ENCODE measurements at places on chromosomes 5 and 9.

- DNase-seq, result no peak
These were observed 74.1 kb upstream of the FSD1L start for GRCh38 chr9:105373723-105374122.

DNA sequence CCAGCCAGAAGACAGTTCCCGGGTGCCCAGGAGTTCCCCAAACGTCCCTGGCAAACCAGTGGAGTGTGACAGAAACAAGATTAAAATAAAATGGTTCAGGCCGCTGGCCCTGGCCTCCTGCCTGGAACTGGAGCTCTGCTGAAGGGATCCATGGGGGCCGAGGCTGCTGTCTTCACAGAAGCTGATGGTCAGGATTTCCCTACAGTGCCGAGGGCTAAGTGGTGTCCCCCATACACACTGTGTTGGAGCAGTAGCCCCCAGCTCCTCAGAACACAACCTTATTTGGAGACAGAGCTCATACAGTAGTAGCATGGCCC is 55.9 kb downstream of the MRPL36 start:
- no peak for DNase-seq

- peak; percentile 61 for DNase-seq
These were observed 196.8 kb upstream of the TRIM32 start for GRCh38 chr9:116490321-116490720.

GRCh38 chr9:76692458-76693129 is 71.6 kb upstream of the PCA3 start:
- DNase-seq, result no peak

DNA sequence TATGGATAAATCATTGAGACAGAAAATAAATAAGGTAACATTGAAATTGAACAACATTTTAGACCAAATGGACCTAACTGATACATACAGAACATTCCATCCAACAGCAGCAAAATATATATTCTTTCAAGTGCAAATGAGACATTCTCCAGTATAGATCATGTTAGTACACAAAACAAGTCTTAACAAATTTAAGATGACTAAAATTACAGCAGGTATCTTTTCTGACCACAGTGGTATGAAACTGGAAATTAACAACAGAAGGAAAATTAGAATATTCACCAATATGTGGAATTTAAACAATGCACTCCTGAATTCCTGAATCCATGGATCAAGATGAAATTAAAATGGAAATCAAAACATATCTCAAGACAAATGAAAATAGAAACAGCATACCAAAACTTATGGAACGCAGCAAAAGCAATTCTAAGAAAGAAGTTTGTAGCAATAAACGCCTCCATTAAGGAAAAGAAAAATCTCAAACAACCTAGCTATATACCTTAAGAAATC is 115.6 kb downstream of the ADAMTS12 start:
- peak; percentile 11 for DNase-seq

DNA sequence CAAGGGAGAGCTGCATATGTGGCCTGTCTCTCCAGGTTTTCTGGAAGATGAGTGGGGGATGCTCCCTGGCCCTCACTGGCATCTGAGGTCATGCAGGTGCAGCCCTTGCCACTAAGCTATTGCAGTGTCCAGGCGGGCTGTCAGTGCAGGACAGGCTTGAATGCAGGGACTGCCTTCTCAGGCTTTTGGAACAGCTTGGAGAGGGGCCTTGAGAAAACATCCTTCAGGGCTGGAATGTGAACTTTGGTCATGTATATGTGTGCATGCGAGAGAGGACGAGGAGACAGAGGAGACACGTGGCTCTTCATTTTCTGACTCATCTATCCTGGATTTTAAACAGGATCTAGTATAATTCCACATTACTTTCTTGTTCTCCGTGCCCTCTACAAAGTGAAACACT is 90.3 kb downstream of the MACROH2A1 start:
- DNase-seq, result no peak

DNA sequence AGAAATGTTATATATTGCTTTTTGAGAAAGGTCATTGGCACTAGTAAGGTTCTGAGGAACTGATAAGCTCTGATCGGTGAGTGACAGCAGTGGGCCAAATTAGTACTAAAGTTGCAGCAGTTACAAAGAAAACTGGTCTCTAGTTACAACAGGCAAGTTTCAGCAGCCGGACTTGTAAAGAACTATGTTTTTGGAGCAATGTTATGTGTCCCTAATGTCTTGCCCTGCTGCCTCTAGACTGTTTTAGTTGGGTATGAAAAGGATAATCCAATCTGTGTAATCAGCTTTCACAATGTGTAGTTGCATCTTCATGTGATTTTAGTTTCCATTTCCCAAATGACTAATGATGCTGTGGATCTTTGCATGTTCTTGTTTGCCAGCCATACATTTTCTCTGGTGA is 113.5 kb downstream of the CAMK4 start:
- DNase-seq, result peak; percentile 15

DNA sequence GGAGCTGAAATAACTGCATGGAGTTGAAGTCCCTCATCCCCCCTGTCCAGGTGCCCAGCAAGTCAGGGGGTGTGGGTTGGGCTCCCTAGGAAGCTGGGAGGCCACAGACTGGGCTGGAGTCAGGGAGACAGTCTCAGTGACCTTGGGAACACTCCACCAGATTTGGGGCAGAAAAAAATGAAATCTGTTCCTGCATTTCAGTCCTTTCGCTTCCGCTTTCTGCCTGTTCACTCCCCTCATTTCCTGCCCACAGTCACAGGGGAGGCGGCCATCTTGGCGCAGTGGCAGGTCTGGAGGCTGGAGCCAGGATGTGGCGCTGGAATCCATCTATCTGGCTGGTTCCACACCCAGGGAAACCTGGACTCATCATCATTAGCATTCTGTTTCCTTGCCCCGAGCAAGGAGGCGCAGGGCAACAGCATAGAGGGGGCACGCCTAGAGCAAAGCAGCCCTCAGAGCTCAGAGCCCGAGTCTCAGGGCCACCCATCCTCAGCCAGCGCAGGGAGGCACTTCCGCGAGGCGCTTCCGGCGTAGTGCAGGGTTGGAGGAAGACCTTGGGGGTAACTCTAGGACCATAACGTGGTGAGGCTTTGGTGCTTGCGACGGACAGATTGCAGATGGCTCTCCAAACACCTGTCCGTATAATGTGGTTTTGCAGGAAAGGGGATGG is 86.2 kb upstream of the HSPA9 start:
- no peak for DNase-seq

GRCh38 chr9:34072410-34072809 is 23.7 kb upstream of the UBAP2 start:
- DNase-seq, result peak; percentile 99

- no peak for DNase-seq
These were observed 1173.7 kb upstream of the SEMA6A start for GRCh38 chr5:117748336-117748735.

GRCh38 chr9:130321539-130321938 is 56.0 kb downstream of the HMCN2 start:
- DNase-seq, result no peak

GRCh38 chr9:7342229-7342628 is 457.3 kb downstream of the DMAC1 start:
- no peak for DNase-seq

GRCh38 chr9:93642961-93643360 is 66.6 kb downstream of the PHF2 start:
- DNase-seq, result no peak

DNA sequence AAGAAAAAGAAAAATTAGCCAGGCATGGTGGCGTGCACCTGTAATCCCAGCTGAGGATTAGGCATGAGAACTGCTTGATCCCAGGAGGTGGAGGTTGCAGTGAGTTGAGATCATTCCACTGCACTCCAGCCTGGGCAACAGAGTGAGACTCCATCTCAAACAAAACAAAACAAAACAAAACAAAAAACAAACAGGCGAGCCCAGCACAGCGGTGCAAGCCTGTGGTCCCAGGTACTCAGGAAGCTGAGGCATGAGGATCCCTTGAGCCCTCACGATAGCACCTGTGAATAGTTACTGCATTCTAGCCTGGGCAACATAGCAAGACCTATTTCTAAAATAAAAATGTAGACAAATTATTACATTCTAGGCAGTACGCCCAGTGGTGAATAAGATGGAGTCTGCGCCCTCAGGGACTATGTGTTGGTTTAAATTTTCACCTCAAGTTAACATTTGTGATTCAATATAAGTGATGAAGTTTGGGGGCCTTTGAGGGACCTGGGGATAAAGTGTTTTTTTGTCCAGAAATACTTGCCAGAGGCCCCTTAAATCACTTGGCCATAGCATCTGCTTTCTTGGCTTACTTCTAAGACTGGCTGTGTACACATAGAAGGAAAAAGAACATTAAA is 3.4 kb upstream of the GAPVD1 start:
- DNase-seq, result no peak

DNA sequence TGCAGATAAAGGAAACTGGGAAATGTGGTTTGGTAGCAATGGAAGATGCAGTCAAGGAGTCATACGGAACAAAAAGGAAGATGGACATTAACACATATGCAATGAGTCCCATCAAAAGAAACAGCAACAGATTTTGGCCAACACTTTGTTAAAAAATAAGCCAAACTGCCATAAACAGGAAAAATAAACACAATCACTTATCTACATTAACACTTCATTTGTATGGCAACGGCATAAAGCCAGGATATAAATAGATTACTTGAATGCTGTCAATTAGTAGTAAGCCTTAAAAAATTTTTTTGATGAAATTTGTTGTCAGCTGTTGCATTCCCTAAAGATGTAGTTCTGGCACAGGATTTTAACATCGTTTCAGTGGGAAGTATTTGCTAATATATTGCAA is 190.8 kb downstream of the CDH12 start:
- DNase-seq, result no peak

GRCh38 chr5:140927228-140927573 is 1.1 kb downstream of the PCDHAC1 start:
- DNase-seq, result peak; percentile 10

DNA sequence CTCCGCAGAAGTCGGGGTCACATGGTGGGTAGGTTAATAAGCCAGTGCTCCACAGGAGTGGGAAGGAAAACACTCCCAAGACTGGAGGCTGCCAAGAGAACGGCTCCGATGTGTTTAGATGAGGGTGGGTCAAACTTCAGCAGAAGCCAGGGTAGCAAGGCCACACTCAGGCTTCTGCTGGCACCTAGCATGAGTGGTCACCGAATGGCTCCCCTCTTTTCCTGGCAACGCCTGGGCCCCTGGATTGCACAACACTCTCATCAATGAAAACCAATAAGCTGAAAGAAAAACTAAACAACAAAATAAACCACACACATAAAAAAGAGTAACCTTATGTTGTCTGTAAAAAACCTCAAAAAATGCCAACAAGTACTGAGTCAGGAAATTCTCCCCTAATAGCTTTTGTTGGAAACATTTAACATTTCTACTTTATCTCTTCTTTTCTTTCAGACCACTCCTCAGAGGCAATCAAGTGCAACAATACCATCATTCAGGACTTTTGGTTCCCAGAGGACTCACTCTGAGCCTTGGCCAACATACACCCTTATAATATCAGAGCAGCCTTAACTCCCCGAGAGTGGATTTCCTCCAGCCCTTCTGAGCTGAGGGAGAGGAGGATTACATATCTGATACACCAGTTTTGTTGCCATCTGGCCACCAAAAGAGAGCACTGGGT is 279.9 kb downstream of the ENC1 start:
- no peak for DNase-seq

DNA sequence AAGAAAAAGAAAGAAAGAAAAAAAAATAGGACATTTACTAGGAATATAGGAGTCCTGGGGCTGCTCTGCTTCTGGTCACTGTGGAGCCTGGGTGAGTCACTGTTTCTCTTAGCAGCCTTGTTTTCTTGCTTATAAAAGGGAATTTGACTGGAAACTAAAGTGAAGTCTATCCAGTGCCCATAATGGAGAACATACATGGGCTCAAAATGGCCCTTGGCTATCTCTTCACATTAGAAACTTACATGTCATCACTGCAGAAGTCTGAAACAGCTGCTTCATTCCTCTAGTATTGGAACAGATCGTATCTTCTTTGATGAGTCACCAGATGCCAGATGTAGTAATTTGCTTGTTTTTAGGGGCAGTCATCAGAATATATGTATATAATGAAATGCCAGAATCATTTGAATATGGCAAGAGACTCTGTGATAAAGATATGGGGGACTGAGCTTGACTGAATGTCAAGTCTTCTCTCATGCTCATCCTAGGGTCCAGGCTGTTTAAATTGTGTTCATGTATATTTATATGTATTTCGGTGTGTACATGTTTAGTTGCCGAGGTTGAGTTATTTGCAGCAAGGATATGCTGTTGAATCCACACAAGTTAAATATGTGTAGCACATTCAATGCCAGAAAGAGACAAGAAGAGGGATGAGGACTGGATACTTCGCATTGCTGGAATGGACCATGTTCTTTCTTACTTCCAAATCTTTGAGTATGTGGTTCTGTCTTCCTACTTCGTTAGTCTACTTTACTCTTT is 56.7 kb downstream of the SGCD start:
- peak; percentile 10 for DNase-seq

GRCh38 chr5:13921578-13921977 is 22.9 kb downstream of the DNAH5 start:
- peak; percentile 29 for DNase-seq

- peak; percentile 34 for DNase-seq
These were observed 697 bp downstream of the SLC1A1 start for GRCh38 chr9:4490705-4491625.

- peak; percentile 19 for DNase-seq
These were observed 68.3 kb upstream of the RGS7BP start for GRCh38 chr5:64437496-64437895.

GRCh38 chr5:52822437-52822836 is 34.7 kb downstream of the ITGA1 start:
- no peak for DNase-seq

DNA sequence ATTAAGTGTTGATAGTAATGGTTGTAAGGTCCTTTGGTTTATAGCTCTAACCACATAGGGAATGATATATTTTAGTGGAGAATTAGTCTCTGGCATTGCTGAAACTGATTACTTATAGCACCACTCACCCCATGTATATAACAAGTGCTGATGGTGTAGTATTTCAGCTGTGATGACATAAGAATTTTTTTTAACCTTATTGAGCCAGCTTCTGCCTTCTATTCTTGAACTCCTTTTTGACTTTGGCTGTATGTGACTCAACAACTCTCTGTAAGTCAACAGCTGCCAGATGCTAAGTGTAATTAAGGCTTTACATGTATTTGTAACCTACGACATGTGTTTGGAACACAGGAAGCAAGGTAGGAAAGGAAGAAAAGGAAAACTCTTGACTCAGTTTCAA is 929.6 kb upstream of the WWC1 start:
- DNase-seq, result no peak

- DNase-seq, result no peak
These were observed 568.5 kb upstream of the RIOK2 start for GRCh38 chr5:97751540-97751939.

- DNase-seq, result no peak
These were observed 6.1 kb downstream of the NDFIP1 start for GRCh38 chr5:142114687-142115086.

DNA sequence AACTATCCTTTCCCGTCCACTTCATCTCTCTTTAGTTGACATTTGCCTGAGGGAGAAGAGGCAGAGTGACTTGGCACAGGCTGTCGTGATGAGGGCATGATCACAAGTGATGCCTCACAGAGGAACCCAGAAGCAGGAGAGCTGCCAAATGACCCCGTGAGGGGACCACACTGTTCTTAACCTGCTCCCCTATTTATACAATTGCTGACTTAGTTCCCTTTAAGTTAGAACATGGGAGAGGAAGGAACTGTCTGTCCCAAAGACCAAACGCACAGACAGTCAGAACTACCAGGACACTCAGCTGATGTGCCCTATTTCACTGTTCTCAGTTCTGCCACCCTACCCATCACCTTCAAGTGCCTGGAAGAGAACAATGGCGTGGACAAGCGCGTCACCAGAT is 73.7 kb downstream of the SLC1A3 start:
- DNase-seq, result no peak
